ENCODE measurements at places on chromosomes 1 and 21. TPM values are rescaled to one million over a fixed set of nuclear protein-coding genes. Genes with fewer than 3 reads are reported as not detected.

GRCh38 chr1:231185391-231185790 is 23.5 kb downstream of the TRIM67 start:
- no peak for DNase-seq
- H3K4me1 ChIP-seq: no peaks in the 10 kb centered on the region
- H3K4me3 ChIP-seq: no peak overlapping the region

GRCh38 chr1:226125097-226125630 is 61.4 kb downstream of the ACBD3 start:
- H3K27me3 ChIP-seq: no peaks in the 10 kb centered on the region
- peak; percentile 89 for DNase-seq
- H3K36me3 ChIP-seq: no peaks in the 10 kb centered on the region
- H3K4me3 ChIP-seq: no peak overlapping the region
- no peaks in the 10 kb centered on the region for H3K4me1 ChIP-seq
- H3K27ac ChIP-seq: no peak overlapping the region

GRCh38 chr1:24203404-24203803 is 16.3 kb upstream of the IFNLR1 start:
- H3K36me3 ChIP-seq: no peaks in the 10 kb centered on the region
- DNase-seq: no peak
- no peaks in the 10 kb centered on the region for H3K27me3 ChIP-seq
- H3K4me3 ChIP-seq: no peak overlapping the region
- H3K4me1 ChIP-seq: no peaks in the 10 kb centered on the region
- H3K27ac ChIP-seq: no peak overlapping the region

- H3K4me3 ChIP-seq: no peak overlapping the region
- H3K36me3 ChIP-seq: no peaks in the 10 kb centered on the region
- no peaks in the 10 kb centered on the region for H3K27me3 ChIP-seq
- H3K4me1 ChIP-seq: no peaks in the 10 kb centered on the region
- no peak for DNase-seq
- H3K27ac ChIP-seq: no peak overlapping the region
Observed at GRCh38 chr1:116850436-116850835, 59.3 kb upstream of the PTGFRN start.

DNA sequence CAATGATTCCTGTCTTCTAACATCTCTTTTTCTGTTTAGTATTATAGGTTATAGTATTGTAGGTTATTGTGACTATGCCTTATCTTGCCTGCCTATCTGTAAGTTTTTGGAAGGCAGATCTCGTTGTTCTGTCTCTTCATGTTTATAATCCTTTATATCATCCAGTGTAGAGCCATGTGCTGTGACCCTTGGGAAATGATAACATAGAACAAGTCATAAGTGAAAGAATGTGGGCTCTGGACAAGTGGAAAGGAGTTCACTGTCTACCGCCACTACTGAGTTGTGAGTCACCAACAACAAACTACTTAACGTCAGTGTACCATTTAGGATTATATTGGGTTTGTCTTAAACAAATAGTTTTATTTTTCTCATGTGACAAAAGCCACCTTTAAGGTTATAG is 139.3 kb downstream of the LYPLAL1 start:
- H3K36me3 ChIP-seq: no peaks in the 10 kb centered on the region
- DNase-seq: no peak
- H3K27me3 ChIP-seq: no peaks in the 10 kb centered on the region
- H3K27ac ChIP-seq: no peak overlapping the region
- H3K4me1 ChIP-seq: no peaks in the 10 kb centered on the region
- H3K4me3 ChIP-seq: no peak overlapping the region

GRCh38 chr1:41664861-41665640 is 180.6 kb upstream of the EDN2 start:
- H3K36me3 ChIP-seq: no peaks in the 10 kb centered on the region
- H3K4me1 ChIP-seq: peaks cover 17% of the 10 kb centered on the region
- H3K27me3 ChIP-seq: no peaks in the 10 kb centered on the region
- peak overlapping the region; percentile 55 for H3K27ac ChIP-seq
- no peak for DNase-seq
- H3K4me3 ChIP-seq: no peak overlapping the region

DNA sequence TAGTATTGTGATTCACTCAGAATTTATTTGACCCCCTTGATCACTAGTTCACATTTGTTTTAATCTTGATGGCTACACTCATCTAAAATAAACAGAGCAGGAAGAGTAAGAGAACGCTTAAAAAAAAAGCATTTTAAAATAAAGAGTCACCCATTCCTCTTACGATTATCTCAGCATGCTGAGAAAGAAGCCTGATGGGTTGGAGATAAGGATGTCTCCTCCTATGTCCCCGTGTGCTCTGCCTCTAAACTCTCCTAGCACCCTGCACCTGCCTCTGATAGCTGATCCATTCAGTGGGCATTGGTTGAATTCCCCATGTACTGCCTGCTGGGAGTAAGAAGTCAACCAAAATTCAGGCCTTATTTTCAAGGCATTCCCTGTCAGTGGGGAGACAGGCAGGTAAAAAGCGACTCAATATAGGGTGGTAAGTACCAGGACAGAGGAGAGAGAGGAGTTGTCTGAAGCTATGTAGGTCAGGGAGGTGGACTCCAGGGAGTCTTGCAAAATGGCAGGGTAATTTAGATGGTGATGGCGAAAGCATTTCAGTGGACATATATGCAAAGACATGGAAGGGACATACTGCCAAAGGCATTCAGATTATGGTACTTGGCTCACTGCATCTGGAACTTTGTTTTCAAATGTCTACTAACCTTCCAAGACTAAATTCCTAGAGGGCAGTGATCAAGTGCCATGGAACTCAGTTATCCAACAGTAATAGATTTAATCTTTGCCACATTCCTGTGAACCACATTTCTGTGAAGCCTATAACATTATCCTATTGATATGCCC is 18.4 kb downstream of the ELAVL4 start:
- DNase-seq: no peak
- H3K4me1 ChIP-seq: no peaks in the 10 kb centered on the region
- no peaks in the 10 kb centered on the region for H3K27me3 ChIP-seq
- no peaks in the 10 kb centered on the region for H3K36me3 ChIP-seq
- no peak overlapping the region for H3K4me3 ChIP-seq
- H3K27ac ChIP-seq: no peak overlapping the region

- no peaks in the 10 kb centered on the region for H3K27me3 ChIP-seq
- peak overlapping the region; percentile 96 for H3K27ac ChIP-seq
- DNase-seq: no peak
- no peaks in the 10 kb centered on the region for H3K36me3 ChIP-seq
- H3K4me3 ChIP-seq: peak overlapping the region; percentile 77
Observed at GRCh38 chr1:51875291-51875772, 3.2 kb downstream of the NRDC start.

DNA sequence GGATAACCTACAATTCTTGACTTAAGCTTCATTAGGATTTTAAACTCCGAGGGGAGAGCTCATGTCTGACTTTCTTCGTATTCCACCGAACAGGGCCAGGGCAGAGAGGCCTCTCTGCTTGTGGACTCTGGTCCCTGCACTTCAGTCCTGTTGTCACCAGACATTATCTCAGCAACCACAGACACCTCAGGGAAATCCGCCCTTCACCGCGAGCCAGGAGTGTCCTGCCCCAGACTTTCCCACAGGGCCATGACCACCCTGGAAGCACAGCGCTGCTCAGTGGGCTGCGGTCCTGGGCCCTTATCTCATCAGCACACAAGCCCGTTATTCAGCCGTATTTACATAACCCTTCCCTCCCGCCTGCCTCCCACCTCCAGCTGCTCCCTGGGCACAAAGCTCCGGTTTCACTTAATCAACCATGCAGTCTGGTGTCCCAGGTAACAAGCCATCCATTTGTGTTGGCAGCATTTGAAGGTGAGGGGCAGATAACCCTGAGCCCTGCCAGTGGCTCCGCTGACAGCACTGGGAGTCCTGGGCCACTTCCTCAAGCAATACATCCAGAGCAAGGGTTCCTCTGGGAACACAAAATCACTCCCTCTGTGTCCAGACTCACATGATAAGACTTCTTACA is 122.8 kb upstream of the RAB4A start:
- H3K27me3 ChIP-seq: no peaks in the 10 kb centered on the region
- H3K27ac ChIP-seq: no peak overlapping the region
- DNase-seq: no peak
- no peak overlapping the region for H3K4me3 ChIP-seq

DNA sequence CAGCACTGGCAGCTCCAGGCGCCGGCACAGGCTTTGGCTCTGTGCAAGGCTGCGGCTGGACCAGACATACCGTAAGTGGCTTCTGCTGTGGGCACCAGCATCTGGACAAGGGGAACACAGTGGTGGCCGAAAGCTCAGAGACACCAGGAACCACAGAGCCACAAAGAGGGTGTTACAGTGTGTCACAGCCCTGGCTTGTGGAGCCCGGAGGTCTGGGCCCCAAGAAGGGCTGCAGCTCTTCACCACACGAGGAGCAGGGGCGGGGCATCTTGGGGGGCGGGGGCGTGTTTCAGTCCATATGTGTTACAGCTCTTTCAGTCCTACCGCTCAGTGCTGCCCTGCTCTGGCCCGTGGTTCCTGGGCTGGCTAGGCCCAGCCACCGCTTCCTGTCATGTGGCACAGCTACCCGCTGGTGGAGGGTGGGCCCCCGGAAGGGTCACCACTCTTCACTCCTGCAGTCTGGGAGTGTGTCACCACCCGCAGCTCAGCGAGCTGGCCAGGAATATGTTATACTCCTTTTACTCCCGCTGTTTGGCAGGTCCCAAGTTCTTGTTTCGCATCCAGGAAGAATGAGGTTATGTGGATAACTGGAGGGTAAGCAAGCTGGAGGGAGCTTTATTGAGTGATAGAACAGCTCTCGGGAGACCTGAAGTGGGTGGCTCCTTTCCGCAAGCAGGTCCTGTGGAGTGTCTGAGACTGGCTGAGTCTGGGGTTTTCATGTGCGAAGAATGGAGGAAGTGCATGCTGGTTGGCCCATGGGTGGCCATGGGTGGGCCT is 3.3 kb upstream of the LSM10 start:
- H3K4me3 ChIP-seq: peak overlapping the region; percentile 47
- H3K27ac ChIP-seq: peak overlapping the region; percentile 58
- H3K4me1 ChIP-seq: peaks cover 12% of the 10 kb centered on the region
- no peaks in the 10 kb centered on the region for H3K27me3 ChIP-seq

Gene CNR2
- total RNA-seq: 0.08 TPM

Gene HEYL
- total RNA-seq: 4.1 TPM

Gene TTLL7
- total RNA-seq: 8.9 TPM

Gene CNKSR1
- total RNA-seq: 61.9 TPM

Gene FLG2
- not detected for total RNA-seq

Gene IGSF21
- total RNA-seq: 0.52 TPM

Gene HUNK
- 0.54 TPM for total RNA-seq

Measured in psoas muscle (tissue), 8 donors.